HepG2 (cell line): ENCODE measurements at places on chromosomes 1 and 21. TPM values are rescaled to one million over a fixed set of nuclear protein-coding genes. Genes with fewer than 3 reads are reported as not detected.
A peak's percentile ranks its signal among the peaks of the same experiment; 100 is the strongest.

The GPA33 gene
- not detected in 2 replicates for total RNA-seq

The FABP3 gene
- total RNA-seq, result 0.24 and 0.46 TPM in 2 replicates

The CCDC30 gene
- total RNA-seq, result 0.77 and 1.2 TPM in 2 replicates

The CYP4A11 gene
- total RNA-seq, result not detected in 2 replicates

DNA sequence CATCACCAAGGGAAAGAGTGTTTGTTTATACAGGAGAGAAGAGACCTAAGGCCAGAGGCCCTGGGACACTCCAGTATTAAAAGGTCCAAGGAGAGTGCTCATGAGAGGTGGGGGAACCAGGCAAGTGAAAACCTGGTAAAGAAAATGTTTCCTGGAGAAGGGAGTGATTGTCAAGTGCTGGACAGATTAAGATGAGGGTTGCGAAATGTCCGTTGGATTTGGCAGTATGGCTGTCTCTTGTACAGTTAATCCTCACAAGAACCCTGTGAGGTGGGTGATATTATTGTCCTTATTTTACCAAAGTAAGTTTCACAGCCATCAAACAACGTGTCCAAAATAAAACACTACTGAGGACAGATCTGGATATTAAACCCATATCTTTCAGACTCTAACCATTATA is 44.2 kb downstream of the RPAP2 start:
- no peak for DNase-seq

DNA sequence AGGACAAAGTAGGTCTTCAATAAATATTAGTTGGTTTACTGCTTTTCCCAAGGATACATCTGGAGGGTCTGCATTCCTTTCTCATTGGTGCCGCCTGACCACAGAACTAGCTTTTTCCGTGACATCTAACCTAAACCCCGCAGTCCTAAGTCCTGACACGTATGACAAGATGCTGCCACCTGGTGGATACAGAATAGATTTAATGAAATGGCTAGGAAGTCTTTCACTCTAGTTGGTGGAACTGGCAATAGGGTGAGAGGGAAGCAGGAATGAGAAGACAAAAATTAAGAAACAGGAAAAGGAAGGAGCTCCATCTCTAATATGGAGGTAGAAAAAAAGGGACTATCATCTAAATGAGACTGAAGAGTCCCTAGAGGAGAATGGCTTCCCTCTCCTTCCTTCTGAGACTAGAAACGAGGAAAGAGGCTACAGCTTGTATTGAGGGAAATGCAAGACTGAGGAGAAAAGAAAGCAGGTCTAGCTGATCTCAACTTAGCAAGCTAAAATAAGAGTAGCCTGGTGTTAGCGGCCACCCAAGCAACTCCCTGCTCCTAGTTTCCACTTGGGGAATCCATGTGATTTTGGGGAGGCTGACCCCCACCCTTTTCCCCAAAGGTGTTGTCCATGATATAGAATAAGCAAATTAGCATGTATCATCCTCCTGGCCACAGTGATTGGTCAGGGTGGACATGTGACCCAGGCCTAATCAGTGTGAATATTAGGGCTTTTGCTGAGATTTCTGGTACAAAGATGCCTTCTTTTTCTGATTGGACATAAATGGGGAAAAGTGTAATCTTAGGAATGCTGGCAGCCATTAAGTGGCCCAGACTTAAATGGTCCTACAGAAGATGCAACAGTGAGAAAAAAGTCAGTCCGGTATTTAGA is 5.9 kb downstream of the RFX5 start:
- peak; percentile 85 for DNase-seq

DNA sequence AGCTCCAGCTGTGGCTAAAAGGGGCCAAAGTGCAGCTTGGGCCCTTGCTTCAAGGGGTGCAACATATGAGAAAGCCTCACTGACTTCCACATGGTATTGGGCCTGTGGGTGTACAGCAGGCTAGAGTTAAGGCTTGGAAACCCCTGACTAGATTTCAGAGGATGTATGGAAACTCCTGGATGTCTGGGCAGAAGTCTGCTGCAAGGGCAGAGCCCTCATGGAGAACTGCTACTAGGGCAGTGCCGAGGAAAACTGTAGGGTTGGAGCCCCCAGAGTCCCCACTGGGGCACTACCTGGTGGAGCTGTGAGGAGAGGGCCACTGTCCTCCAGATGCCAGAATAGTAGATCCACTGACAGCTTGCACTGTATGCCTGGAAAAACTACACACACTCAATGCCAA is 69.5 kb downstream of the XCL2 start:
- no peak for DNase-seq

DNA sequence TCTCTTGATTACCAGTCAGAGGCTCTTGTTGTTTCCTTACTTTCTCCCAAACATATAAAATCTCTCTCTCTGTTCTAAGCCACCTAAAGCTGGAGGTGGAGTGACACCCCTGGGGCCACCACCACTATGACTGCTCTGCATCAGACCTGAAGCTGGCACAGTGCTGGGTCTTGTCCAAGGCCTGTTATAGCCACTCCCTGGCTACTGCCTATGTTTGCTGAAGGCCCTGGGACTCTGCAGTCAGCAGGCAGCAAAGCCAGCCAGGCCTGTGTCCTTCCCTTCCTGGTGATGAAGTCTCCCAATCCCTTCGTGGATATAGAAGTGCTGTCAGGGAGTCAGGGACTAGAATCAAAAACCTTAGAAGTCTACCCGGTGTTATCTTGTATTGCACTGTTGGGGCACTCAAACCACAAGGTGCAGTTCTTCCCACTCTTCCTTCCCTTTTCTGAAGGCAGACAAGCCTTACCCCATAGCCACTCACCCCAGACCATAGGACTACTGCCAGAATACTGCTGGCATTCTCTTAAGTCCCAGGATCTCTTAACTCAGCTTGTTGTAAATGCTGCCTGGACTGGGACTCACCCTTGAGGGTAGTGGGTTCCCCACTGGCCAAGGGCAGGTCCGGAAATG is 103.1 kb downstream of the RPS6KC1 start:
- DNase-seq, result no peak

DNA sequence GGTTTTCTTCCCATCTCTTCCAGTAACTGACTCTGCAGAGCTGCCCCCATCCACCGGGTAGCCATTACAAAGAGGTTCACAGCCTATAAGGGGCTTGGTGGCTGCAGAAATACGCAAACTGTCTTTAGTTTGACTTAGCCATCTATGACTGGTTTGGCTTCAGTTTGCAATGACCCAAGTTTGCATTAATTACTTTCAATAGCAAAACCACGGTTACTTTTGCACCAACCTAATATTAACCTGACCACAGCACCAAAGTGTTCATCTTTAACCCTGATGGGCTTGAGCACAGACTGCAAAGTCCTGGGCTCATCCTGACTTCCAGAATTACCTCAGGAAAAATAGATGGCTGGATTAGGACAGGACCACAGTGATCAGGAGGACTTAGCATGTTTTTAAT is 2.2 kb upstream of the HAO2 start:
- DNase-seq, result no peak

DNA sequence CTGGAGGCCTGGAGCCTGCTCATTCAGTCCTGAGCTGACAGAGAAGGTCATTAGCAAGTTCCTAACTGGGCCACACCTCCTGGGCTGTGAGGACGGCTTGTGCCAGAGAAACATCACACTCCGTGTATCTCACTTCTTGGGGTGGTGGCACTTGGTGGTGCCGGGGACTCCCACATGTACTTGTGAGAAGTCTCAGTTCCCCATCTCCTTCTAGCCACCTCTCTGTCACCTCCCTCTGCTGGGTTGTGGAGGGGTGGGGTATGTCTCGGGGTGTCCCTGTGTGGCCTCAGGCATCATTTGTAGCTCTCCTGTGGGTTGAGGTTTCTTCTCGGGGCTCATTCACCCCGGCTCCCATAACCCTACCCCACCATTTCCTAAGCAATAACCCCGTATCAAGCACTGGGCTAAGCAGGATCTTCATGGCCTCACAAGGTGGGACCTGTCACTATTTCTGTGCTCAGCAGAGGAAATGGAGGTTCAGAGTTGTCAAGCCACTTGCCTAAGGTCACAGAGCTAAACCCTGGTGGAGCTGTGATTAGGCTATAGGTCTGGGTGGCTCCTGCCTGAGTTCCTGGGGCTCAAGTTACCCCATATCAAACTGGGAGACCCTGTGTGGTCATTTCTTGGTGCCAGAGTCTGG is 62.5 kb downstream of the UBIAD1 start:
- no peak for DNase-seq

DNA sequence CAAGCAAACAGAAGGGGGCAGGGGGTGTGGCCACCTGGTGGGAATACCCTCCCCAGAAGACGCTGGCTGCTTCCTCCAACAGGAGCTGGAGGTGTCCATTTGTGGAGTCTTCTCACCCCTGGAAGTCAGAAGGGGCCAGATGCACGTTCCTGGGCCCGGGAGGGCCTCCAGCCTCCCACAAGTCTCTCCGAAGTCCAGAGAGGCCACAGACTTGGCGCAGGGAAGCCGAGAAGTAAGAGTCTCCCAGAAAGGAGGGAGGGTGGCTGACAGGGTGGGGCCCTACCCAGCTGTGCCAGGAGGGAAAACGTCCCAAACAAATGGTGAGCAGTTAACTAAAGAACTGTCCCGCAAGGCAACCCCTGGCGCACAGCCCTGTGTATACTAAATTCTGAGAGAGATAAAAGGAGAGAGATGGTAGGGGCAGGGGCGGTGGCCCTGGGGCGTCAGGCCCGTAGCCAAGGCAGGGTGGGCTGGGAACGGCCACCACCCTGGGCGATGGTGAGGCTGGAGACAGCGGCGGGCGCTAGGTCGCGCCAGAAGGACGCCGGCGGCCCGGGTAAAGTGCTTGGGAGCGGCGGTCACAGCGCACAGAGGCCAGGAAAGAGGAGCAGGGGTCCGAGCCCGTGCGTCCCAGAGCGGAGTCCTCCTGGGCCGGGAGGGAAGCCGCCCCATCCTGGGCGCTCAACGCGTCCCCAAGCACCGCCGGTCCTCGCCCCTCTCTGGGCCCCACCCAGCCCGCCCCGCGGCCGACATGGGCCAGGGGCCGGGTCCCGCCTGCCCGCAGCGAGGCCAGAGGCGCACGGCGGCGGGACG is 1.2 kb downstream of the CHD5 start:
- no peak for DNase-seq

- no peak for DNase-seq
These were observed 39.0 kb downstream of the TTLL7 start for GRCh38 chr1:83959824-83960498.
